ENCODE measurements at places on chromosomes 2 and 18.
A peak's percentile ranks its signal among the peaks of the same experiment; 100 is the strongest.

- DNase-seq = peak; percentile 19
These were observed 43.1 kb upstream of the PTH2R start for GRCh38 chr2:208363485-208363884.

GRCh38 chr2:209830722-209831465, 59.3 kb downstream of the UNC80 start:
- DNase-seq = no peak

DNA sequence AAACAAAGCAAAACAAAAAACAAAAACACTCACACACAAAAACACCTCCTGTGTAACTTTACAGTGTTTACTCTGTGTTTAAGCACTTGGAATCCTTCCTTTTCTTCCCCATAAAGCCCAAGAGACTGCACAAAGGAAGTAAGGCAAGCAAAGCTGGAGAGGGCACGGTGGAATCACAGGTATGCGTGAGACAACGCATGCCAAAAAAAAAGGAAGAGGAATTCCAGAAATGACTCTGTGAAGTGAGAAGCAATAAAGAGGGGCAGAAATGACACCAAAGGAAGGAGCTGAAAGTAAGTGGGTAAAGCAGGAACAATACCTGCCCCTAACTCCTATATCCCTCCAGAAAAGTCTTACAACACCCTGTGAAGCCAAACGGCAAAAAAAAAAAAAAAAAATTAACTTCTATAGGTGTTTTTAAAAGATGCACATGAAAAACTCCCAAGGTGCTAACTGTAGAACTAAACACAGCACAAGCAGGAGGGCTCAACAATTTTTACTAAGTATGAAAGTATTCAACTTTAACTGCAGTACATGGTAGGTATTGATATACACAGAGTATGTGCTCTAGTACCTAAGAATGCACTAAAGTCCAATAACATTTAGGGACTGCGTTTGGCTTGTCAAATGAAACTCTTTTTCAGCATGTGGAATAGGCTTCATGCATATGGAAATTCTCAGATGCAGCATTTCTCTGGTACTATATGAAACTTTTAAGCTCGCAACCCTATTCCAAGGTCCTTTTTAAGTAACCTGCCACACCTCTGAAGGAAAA, 9.1 kb downstream of the RND3 start:
- no peak for DNase-seq

GRCh38 chr2:55025082-55025481, 25.2 kb downstream of the RTN4 start:
- no peak for DNase-seq

GRCh38 chr18:50161597-50162205, 33.2 kb downstream of the MYO5B start:
- no peak for DNase-seq

DNA sequence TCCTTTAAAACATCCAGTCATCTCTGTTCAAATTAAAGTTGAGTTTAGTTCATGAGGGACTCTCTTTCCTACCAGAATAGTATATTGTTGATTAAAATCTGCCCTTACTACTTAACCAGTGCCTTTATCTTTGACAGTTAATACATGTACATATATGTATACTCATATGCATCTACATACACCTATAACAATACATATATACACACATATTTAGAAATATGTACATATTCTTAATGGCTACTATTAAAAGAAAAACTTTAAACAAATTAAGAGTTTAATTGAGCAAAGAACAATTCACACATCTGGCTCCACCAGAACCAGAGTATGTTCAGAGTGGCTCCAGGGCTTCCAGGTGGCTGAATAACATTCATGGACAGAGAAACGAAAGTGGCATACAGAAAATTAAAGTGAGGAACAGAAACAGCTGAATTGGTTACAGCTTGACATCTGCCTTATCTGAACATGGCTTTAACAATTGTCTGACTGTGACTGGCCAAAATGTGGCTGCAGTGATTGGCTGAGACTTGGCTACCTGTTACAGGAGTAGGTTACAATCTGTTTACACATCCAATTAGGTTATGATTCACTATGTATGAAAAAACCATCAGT, 38.8 kb downstream of the ZNF519 start:
- no peak for DNase-seq

GRCh38 chr2:25701801-25702200, 28.4 kb upstream of the DTNB start:
- no peak for DNase-seq

GRCh38 chr2:217469203-217469810, 533.5 kb downstream of the TNS1 start:
- DNase-seq = peak; percentile 3

- no peak for DNase-seq
These were observed 826.0 kb downstream of the PLCL1 start for GRCh38 chr2:198630384-198630783.

DNA sequence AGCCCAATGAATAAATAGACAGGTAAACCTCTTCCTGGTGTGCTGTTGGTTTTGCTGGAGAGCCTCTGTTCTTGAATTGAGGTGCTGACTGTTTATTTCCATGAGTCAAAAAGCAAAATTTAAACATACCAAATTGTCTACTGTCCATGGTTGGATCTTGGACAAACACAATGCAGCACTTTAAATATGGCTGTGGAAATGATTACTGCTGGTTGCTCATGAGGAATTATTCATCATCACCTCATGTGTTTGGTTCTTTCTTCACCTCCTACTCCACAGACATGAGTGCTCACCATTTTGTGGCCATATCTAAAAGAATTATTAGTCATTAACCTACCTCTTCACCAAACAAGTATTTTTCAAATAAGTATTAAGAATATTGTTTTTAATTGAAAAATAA, 85.3 kb upstream of the GALNT5 start:
- no peak for DNase-seq

DNA sequence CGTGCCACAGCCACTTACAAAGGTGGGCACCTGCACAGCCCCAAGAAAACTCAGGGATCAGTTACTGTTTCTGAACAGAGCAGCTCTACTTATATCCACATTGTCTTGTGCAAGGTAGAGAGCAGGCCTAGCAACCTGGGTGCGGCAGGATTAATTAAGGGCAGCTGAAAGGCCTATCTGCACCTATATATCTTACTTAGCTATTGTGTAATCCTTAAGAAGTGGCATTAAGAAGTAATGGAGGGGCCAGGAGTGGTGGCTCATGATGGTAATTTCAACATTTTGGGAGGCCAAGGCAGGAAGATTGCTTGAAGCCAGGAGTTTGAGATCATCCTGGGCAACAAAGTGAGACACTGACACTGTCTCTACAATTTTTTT, 12.8 kb upstream of the ARL5A start:
- DNase-seq = no peak

- DNase-seq = no peak
These were observed 157.9 kb upstream of the SCN7A start for GRCh38 chr2:166651991-166652390.

DNA sequence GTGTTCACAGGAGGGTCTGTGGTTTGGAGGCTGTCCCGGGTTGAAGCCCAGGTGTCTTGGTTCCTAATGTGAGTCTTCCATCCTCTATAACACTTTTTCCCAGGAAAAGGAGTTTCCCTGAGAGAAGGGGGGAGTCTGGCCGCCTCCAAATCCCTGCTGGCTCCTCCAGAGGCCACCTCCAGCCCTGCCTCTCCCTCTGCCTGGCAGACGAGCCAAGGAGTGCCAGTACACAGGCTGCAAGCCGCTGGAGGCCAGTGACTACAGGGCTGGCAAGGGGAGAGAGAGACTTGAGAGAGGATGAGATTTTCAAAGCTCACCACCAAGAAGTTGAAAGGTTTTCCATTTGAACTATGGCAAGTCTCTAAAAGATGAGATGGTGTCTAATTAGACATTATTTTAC, 154.2 kb upstream of the ID2 start:
- no peak for DNase-seq

GRCh38 chr2:143262389-143262788, 133.2 kb downstream of the ARHGAP15 start:
- DNase-seq = no peak

GRCh38 chr2:178863130-178863855, 56.1 kb upstream of the TTN start:
- DNase-seq = no peak

DNA sequence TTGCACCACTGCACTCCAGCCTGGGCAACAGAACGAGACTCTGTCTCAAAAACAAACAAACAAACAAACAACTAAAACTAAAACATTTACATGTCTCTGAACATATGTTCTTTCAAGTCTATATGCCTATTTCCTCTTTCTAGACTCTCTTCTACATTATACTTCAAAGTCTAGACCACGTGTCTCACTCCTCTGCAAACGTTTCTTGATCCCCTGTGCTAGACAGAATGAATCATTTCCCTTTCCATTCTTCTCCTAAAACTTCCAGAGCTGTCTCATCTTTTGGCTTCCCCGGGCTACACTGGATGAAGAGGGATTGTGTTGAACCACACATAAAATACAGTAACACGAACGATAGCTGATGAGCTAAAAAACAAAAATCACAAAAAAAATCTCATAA, 67.1 kb downstream of the BAZ2B start:
- DNase-seq = no peak

DNA sequence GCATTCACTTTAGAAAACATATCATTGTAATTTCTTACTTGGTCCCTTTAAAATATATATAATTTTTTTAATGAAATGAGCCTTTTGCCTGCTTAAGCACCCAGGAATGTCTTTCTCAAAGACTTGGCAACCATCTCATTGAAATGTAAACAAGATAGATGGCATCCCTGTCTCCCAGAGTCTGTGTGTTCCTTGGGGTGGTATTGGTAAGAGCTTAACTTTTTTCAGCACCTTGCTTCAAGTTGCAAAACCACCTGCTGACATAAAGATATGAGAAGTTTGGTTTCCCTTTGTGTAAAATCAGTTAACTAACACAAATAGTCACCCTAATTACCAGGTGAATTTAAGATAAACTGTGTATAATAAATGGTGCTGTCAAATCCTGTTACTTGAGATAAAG, 266.9 kb downstream of the DSC3 start:
- no peak for DNase-seq

DNA sequence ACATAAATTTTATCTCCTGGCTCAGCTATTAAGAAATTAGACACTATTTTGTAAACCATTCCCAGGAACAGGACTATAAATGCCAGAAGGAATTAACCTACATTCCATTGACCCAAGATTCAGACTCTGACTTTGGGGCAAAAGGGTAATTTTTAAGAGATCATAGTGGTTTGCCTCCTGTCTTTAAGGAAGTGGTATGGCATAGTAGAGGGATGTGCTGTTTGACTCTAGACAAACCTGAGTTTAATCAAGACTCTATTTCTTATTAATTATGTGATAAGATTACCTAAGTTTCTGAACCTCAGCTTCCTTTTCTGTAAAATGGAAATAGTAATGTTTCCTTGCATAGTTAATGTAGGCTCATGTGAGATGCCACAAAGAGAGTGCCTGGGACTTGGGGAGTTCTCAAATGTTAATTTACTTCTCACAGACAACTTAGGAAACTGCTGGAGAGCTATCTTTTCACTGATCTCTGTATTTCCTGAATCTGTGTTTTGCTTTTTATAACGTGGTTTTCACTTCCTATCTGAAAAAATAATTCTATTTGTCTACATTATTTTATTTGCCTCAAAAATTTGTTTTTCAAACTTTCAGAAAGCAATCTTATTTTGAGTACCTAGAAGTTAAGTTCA, 11.9 kb upstream of the SLC40A1 start:
- DNase-seq = no peak

DNA sequence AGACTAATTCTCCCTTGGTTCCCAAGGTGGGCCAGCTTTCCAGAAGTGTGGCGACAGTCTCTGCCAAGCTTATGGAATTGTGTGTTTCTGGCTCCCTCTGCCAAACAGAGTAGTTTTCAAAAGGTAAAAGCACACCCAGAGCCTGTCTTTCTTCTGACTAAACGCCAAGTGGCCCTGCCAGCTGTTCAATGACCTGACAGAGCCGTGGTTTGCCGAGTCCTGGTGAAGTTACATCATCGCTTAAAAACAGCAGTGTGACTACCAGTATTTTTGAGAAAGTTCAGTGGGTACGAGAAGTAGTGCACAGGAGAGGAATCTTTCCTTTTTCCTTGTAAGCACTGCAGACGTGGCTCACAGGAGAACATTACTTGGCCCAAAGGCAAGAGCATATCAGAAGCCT, 1.9 kb downstream of the PER2 start:
- peak; percentile 60 for DNase-seq

GRCh38 chr18:13175754-13176210, 42.8 kb upstream of the LDLRAD4 start:
- DNase-seq = no peak

GRCh38 chr2:60472041-60472440, 81.4 kb downstream of the BCL11A start:
- no peak for DNase-seq

DNA sequence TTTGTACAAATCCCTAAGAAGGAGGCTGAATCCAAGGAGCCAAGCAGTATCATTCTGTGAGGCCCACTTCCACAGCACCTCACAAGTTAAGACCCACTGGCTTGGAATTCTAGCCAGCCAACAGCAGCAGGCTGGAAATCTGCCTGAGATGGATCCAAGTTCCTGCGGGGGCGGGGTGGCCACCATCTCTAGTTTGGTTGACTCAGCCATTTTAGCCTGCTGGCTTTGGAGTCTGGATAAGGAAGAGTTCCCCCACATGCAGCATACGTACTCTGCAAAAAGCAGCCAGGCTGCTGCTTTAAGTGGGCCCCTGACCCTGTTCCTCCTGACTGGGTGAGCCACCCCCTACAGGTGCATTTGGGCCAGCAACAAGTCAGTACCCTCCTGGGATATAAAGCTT, 65.2 kb downstream of the FARP2 start:
- DNase-seq = no peak

DNA sequence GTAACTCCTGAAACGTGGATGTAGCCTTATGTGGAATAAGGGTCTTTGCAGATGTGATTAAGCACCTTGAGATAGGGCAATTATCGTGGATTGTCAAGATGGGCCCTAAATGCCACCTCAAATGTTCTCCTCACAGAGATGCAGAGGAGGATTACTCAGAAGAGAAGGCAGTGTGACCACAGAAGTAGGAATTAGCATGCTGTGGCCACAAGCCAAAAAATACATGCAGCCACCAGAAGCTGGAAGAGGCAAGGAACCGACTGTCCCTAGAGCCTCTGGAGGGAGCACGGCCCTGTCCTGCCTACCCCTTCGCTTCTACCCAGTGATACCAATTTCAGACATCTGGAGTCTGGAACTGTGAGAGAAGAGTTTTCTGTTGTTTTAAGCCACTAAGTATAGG, 47.3 kb upstream of the MGAT5 start:
- no peak for DNase-seq

- no peak for DNase-seq
These were observed 138.6 kb downstream of the BCL2 start for GRCh38 chr18:63180971-63181376.

All from RKO (cell line).